ENCODE measurements at places on chromosomes 2 and 18.

DNA sequence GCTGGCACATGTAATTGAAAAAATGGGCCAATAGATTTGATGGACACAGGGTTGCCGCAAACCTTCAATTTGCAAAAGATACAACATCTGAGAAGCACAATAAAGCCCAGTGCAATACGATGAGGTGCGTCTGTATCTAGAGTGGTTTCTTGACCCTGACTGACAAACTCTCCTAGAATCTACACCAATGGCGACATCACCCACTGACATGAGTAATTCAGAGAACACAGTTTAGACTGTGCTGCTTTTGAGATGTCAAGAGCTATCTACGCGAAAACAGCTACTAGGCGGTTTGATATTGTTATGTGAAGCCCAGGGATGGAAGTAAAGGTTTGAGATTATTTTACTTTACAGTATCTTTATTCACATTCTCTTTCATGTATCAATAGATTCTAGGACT, 104.9 kb downstream of the EIPR1 start:
- DNase-seq: no peak

DNA sequence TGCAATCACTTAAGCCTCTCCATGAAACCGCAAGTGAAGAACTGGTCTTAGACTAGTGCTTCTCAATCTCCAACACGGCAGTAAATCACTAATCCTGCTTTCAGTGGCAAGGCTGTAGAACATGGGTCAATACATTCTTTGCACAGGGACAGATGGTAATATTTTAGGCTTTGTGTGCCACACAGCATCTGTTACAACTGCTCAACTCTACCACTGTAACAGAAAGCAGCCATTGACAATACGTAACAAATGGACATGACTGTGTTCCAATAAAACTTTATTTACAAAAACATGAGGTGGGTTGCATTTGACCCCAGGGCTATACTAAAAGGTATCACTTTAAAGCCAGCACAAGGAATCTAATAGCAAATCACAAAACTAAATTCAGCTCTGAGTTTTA, 51.1 kb downstream of the RNF152 start:
- DNase-seq: no peak

GRCh38 chr2:23453836-23454460, 69.0 kb downstream of the KLHL29 start:
- DNase-seq: no peak

DNA sequence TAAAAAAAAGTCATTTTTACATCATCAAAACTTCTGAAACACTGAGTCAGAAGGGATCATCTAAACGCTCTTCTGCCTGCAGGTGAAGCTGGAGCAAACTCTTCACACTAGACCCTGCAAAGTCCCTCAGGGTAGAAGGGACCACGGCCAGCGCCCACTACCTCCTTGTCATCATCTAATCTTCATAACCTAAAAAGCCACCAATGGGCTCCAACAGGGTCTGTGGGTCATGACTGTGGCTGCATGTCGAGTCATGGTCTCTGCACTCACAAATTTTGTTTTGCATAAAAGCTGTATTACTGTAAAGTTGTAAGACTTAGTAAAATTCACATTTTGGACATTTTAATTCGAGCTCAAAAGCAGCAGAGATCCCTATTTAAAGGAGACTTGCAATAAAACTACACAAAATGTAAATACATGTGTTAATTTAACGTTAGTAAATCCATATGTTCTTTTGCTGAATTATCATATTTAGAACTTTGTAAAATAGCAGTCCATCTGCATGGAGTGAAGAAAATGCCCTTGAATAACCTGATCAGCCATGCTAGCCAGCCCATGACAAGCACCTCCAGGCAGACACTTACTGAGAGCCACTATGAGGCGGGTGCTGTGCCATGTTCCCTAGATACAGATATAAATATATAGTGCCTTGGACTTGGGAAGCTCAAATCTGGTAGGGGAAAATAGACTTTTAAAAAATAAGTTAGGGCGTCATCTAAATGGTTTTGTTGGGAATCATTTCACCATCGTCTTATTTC, 437.2 kb upstream of the LYPD1 start:
- DNase-seq: no peak

DNA sequence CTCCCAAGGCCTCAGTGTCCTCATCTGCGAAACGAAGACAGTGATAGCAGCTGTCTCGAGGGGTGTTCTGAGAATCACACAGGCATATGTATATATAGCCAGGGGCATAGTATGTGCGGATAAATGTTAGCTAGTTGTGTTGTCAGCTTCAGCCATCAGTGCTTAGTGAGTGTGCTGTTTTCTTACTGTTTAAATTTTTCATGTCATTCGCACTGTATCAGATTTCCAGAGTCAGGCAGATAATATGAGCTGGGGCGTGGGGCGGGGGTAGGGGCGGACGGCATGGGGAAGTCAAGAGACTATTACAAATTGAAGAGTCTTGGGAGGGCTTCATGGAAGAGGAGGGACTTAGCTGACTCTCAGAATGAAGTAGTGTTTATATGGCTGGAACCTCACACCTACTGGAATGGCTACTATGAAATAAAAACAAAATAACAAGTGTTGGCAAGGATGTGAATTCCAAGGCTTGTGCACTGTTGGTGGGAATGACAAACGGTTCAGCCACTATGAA, 7.0 kb downstream of the TRAPPC12 start:
- DNase-seq: no peak

DNA sequence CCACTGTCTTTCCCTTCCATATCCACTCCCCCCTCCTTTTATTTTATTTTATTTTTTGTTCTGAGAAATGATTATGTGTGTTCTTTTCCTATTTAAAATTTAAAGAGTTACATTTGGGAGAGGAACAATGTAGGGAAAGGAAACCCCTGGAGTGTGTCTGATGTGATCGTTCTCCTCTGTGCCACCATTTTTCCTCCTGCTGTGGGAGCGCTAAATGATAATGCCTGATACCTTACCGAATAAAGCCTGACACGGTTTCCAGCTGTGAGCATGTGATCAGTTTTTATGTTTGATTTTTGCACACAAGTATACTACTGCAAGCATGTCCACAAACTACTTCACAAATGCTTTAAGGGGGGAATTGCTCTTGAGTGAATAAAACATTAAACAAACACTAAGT, 317.8 kb upstream of the FANCL start:
- DNase-seq: no peak

DNA sequence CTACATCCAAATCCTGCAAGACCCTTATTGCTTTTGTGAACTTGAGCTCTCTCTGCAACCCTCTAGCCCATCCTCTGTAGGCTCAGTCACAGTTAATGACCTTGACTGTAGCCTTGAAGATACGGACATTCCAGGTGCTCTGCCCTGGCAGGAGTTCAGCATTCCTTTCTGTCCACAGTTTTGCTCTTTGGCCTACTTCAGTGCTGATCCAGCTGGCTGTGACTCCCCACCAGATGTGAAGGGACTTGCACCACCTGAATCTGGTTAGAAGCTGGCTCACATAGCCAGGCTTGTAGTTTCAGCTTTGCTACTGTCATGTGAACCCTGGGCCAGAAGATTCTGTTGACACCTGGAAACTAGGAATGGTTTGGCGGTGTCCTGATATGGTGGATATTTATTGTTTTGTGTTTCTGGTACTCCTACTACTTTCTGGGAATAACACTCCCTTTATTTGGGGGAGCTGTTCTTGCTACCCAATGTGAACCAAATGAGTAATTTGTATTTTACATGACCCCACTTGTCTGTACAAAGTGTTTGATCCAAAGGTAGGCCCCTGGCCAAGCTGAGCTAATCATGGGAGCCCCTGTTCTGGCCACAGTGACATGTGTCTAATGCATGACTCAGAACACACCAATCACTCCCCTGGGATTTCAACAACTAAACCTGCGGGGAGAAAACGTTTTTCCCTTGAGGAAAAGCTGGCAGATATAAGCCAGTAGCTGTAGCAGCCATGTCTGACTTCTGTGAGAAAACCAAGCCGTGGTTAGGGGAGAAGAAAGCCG, 73.4 kb downstream of the CDCA7 start:
- DNase-seq: no peak

GRCh38 chr18:24877066-24877465, 416.6 kb downstream of the HRH4 start:
- DNase-seq: no peak

DNA sequence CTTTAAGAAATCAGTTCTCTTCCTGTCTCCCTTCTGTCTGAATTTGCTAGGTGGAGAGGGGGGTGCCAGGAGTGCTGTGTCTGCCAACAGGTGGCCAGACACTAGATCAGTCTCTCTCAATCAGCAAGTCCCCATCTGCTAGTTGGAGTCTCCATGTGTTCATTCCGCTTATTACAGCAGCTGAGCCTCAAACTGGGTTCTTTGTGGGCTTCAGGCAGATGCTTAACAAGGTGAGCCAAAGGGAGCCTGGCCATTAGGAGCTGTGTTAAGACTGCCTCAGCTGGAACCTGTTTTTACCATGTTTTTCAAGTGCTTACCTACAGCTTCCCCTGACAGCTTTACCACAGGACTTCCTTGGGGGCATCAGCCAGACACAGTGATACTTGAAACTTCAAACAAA, 401.9 kb downstream of the LRP1B start:
- DNase-seq: no peak

DNA sequence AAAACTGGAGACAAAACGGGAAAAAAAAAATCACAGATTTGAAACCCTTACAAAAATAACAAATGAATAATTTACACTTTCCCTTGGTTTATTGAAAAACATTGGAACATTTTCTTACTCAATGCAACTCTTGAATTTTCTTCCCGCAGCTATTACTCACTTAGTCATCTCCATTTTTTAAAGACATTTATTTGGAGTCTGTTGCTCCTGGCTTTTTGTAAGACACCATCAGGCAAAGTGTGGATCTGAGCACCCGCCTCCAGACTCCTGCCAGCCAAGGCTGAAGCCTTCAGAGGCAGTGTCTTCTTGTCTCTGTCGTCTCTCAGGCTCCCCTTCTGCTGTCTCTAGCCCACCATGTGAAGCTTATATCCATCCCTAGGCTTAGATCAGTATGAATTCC, 46.2 kb downstream of the TRIB2 start:
- no peak for DNase-seq

GRCh38 chr2:28274911-28275685, 117.6 kb upstream of the FOSL2 start:
- peak; percentile 93 for DNase-seq

DNA sequence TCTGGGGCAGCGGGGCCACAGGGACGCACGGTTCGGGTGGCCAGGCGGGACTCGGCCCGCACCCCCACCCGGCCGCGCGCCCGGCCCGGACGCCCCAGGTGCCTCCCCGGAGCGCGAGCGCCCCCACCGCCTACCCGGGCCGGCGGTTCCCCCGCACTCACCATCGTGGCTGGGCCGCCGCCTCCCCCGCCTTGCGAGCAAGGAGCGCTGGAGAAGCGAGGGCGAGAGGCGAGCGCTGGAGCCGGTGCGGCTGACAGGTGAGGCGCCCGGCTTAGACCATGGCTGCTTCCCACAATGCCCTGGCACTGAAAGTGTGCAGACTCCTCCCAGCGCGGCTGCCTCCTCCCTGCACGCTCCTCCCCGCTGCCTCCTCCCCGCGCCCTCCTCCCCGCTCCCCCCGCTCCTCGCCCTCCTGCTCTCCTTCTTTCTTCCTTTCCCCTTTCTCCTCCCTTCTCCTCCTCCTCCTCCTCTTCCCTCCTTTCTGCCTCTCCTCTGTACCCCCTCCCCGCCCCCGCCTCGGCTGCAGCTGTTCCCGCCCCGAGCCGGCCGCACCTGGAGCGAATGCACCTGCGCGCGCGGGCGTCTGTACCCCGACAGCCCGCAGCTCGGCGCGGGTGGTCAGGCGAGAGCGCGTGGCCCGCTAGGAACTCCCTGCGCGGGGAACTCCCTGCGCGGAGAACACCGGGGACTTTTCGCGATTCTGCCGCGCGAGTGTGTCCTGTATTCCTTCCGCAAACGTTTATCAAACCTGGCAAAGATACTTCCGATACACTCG, at the start of gene AP1S3:
Gene AP1S3, minus strand, starts transcription at position 296 of the 775 bp plus-strand sequence. Its CDS starts 132 bp downstream, at position 164.
- DNase-seq: peak; percentile 87

Measured in A549 (cell line).